Transverse colon (tissue), 4 donors: ENCODE measurements at places on chromosomes 7 and 10. TPM values are rescaled to one million over a fixed set of nuclear protein-coding genes. Genes with fewer than 3 reads are reported as not detected.
A peak's percentile ranks its signal among the peaks of the same experiment; 100 is the strongest.

- DNase-seq: no peak
These were observed 3.0 kb upstream of the GSAP start for GRCh38 chr7:77419102-77419501.

GRCh38 chr10:126640401-126640800, 30.1 kb downstream of the C10orf90 start:
- DNase-seq: no peak

GRCh38 chr10:69375307-69376151, 41.2 kb downstream of the TACR2 start:
- no peak for DNase-seq

GRCh38 chr10:22252801-22253579, 35.2 kb upstream of the EBLN1 start:
- peak; percentile 26 for DNase-seq

GRCh38 chr7:41735206-41735605, 32.3 kb upstream of the INHBA start:
- DNase-seq: no peak

- DNase-seq: no peak
These were observed 92.7 kb upstream of the RET start for GRCh38 chr10:42984035-42984610.

MYPN gene
- 1.5 TPM for total RNA-seq

TMEM229A gene
- not detected for total RNA-seq

CPN1 gene
- not detected for total RNA-seq

GPR146 gene
- not detected for total RNA-seq

STK31 gene
- 0.55 TPM for total RNA-seq

HMX3 gene
- 1.2 TPM for total RNA-seq

ANKIB1 gene
- 34.8 TPM for total RNA-seq
